ENCODE measurements at places on chromosomes 12 and 14.

- DNase-seq: no peak
Measured at GRCh38 chr12:108701779-108702441, 29.4 kb downstream of the CORO1C start.

- peak; percentile 32 for DNase-seq
Measured at GRCh38 chr14:90624227-90624626, 192.0 kb downstream of the TTC7B start.

- DNase-seq: no peak
Measured at GRCh38 chr14:91349481-91350074, 68.0 kb downstream of the CCDC88C start.

- DNase-seq: peak; percentile 71
Measured at GRCh38 chr14:34722723-34723545, 8.5 kb upstream of the CFL2 start.

- no peak for DNase-seq
Measured at GRCh38 chr14:61183196-61183885, 97.8 kb downstream of the TMEM30B start.

DNA sequence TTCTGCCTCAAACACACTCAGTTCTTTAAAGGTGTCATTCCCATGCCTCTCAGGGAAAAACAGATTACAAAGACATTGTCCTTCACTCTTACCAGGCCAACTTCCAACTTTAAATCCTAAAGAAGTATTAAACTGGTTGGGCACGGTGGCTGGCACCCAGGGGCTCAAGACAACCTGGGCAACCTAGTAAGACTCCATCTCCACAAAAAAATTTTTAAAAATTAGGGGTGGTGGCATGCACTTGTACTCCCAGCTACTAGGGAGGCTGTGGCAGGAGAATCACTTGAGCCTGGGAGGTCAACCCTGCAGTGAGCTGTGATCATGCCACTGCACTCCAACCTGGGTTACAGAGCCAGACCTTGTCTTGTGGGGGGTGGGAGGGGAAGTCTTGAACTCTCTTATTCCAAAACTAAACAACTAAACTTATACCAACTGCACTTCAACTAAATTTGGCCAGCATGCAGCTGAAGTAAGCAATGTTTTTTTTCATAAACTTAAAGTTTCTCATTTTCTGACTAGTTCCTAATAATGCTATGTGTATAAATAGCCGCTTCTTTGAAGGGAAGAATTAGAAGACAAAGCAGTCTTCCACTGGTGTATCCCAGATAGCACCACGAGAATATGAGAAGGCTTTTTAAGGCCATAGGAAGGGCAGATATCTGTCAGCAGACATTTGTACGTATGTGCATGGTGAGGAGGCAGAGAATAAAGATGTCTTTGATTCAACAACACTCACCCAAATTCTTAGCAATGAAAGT, 2.4 kb downstream of the SLC11A2 start:
- peak; percentile 11 for DNase-seq

- no peak for DNase-seq
Measured at GRCh38 chr12:92063641-92064040, 82.0 kb downstream of the BTG1 start.

DNA sequence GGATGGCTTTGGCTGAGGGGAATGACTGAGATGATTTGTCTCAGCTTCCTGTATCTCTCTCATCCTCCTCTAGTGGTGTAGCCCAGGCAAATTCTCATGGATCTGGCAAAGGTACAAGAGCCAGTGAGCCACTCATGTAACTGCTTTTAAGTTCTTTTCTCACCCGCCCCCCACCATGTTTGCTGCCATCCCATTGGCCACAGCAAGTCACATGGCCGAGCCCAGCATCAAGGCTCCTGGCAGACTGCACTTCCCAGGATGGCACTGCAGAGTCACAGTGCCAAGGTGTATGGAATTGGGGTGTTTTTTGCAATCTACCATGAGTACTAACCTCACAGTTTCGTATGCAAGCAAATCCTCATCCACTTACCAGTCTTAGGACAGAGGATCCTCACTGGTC, 50.9 kb downstream of the CHST11 start:
- no peak for DNase-seq

- no peak for DNase-seq
Measured at GRCh38 chr12:120853188-120853587, 51.0 kb downstream of the SPPL3 start.

Measured in AG08396 (cell line).